Activated naive CD4-positive, alpha-beta T cell (primary cell): ENCODE measurements at places on chromosomes 2 and 18.

- DNase-seq, result no peak
These were observed 5.7 kb downstream of the PTRHD1 start for GRCh38 chr2:24787532-24787931.

DNA sequence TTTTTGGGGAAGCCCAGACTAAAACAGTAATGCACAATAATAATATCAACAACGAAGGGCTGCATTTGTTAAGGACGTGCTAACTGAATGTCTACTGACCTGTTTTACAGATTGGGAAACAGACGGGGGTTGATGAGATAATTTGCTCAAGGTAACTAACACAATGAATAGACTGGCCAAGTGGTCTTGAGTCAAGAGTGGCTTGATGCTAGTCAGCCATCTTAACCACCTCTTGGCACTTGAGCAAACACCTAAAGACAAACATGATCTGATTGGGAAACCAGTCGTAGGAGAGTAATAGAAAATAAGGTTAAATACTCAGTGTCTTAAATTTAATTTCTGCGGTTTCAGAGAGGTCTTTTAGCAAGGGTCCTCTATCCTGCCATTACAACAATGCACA is 14.2 kb downstream of the RHBDD1 start:
- no peak for DNase-seq

GRCh38 chr2:47751856-47752414 is 31.0 kb upstream of the MSH6 start:
- no peak for DNase-seq

- DNase-seq, result no peak
These were observed 27.6 kb downstream of the TTR start for GRCh38 chr18:31619291-31619690.

- DNase-seq, result no peak
These were observed 170.1 kb downstream of the INHBB start for GRCh38 chr2:120515759-120516678.

DNA sequence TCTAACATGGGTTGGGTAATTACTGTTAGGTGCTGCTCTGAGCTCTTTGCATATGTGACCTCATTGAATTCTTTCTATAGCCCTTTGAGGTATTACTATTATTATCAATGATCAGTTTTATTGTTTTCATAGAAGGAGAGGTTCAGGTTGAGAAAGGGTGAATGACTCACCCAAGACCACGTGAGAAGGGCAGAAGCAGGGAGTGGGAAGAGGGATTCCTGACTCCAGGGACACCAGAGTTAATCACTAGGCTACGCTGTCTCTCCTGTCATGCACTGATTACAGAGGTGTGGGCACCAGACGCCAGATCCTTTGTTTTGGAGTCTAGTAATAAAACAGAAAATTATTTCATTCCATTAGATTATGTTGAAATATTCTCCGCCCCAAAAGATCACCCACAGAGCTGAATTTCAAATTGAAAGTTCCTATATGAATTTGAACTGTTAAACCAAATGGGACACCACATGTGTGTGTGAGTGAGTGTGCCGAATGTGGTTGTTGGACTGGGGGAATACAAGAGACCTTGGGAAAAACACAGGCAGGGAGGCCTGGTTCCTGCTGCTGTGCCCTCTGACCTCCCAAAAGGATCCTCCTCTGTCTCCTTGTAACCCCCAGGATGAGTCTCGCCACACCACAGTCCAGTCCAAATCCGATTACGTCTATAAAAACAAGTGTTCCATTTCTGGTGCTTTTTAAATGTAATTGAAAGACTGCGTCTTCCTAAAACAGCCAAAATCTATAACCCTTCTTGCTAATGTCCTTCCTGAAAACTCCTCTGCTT is 215.4 kb downstream of the ZNF521 start:
- DNase-seq, result no peak
